ENCODE measurements at places on chromosomes 1 and 21.

DNA sequence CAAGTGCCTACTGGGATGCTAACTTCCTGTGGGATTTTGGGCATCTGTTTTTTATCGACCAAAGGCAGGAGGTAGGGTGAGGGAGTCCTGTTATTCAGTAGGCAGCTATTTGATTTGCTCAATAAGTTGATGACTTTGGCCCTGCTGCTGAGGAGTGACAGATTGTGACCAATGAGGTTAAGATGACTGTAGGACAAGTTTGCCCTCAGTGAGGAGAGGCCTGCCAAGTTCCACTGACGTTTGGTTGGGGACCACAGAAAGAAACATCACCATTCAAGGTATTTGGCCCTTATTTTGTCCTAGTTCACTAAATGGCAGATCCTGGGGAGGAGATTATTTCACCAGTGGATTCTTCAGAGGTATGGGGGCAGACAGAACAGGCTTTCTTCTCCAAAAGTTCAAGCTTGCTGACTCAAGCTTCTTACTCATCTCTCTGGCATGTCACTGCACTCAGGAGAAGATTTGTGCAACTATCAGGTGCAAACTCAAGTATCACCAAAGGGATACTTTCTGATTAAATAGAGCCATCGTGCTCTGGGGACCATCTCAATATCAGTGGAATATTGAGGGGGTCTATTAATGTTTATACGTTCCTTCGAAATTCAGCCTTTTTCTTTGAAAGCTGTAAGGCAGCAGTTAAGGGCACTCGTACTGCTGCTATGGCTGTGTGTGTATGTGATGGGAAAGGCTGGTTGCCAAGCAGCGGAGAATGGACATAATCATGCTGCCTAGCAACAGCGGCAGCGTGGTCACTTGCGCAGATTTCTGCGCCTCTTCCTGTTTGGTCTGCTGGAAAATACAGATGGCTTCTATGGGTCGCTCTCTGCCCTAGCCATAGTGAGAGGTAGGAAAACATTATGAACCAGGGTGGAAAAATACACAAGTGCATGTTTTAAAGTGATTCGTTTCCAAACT lies 78.7 kb downstream of the PBX1 start:
- DNase-seq: no peak

DNA sequence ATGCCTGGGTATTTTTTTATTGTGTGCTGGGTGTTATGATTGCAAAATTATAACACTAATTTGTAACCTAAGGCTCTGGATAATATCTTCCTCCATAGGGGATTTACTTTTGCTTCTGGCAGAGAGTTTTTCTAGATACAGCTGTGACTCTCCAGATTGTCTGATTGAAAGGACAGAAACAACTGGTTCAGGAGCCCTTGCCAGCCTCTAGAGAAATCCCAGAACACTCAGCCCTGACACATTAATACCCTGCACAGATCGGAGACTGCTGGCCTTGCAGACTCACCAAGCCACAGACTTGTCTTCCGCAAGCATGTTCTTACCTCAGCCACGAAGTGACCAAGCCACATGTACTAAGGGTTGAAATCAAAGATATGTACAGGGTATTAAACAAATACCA lies 10.7 kb downstream of the C1orf146 start:
- no peak for DNase-seq

DNA sequence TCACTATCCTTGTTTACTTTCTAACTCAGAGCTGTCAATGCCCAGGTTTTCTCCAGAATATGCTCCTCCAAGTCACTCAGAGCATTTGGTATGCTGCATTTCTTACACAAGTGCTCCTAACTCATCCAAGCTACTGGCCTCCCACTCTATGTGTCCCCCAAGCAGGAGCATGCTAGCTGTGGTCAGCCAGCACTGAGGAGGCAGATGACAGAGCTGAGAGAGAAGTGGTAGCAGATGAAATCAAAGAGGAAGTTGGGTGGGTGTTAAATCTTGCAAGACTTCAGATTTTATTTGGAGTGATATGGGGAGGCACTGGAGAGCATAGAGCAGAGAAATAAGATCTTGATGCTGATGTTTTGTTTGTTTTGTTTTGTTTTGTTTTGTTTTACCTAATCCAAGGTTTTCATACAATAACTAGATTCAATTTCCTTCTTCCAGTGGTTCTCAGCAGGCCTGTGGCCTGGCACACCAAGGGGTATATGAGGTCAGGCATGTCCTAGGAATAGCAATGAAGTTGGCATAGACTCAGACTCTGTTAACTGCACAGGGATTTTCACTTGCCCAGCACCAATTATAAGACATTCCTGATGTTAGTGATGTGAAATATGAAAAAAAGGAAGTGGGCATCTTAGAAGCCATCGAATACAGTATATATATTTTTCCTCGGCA lies 3.1 kb upstream of the PGBD5 start:
- no peak for DNase-seq

GRCh38 chr1:54298284-54299033 lies 98.5 kb downstream of the MRPL37 start:
- DNase-seq: no peak

- DNase-seq: no peak
These were observed 18.0 kb downstream of the BMP8A start for GRCh38 chr1:39509360-39510009.

DNA sequence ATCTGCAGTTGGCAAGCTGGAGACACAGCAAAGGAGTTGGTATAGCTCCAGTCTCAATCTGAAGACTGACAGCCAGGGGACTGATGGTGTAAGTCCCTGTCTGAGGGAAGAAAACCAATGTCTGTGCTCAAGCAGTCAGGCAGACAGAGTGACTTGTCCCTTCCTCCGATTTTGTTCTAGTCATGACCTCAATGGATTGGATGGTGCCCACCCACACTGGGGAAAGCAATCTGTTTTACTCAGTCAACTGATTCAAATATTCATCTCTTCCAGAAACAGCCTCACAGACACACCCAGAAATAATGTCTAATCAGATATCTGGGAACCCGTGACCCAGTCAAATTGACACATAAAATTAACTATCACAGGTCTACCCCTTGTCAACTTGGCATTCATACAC lies 11.9 kb upstream of the MRPL39 start:
- no peak for DNase-seq

Measured in activated T-helper 1 cell treated with anti-CD3 and anti-CD28 coated beads, Interleukin-2, amount 50 U/mL, for 16 hours (primary cell).